ENCODE measurements at places on chromosomes 5 and 9. TPM values are rescaled to one million over a fixed set of nuclear protein-coding genes. Genes with fewer than 3 reads are reported as not detected.

GRCh38 chr5:163345216-163345615, 92.2 kb upstream of the CCNG1 start:
- H3K4me3 ChIP-seq, result no peak overlapping the region
- no peaks in the 10 kb centered on the region for H3K27me3 ChIP-seq
- H3K36me3 ChIP-seq, result no peaks in the 10 kb centered on the region
- no peak overlapping the region for H3K27ac ChIP-seq
- H3K4me1 ChIP-seq, result peaks cover 7% of the 10 kb centered on the region

Gene HAVCR1
- not detected for total RNA-seq

Gene GAPT
- not detected for total RNA-seq

GRCh38 chr5:88952344-88952743, 69.4 kb upstream of the MEF2C start:
- H3K4me1 ChIP-seq, result peaks cover 38% of the 10 kb centered on the region
- no peak for DNase-seq
- H3K27me3 ChIP-seq, result no peaks in the 10 kb centered on the region
- no peak overlapping the region for H3K4me3 ChIP-seq
